Esophagus squamous epithelium (tissue), 5 donors: ENCODE measurements at places on chromosomes 5 and 9.

DNA sequence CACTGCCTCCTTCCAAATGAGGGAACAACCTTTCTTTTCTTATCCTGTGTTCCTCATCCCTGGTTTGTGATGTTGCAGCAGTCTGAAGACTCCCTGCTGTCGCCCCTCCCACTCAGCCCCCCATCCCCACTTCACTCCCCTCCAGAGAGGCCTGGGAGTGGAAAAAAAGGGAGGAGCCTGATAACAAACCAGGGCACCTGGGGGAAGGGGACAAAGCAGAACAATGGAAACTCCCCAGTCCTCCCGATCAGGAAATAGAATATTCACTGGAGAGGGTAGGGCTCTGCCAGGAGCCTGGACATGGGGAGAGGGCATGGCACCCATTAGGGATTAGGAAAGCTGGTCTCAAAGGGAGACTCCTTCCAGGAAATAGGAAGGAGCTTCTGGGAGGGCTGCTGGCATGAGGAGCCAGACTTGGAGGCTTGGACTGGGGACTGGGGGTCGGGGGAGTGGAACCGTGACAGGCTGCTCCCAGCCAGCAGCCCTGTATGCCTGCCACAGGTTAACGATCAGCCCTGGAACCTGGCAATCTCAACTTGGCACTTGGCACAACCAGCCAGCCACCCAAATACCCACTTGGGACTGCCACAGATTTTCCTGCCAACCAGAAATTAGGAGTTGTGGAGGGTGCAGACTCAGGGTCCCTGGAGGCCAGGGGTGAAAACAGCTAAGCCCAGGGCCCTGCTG, 20.0 kb downstream of the PCDH1 start:
- no peak for DNase-seq

DNA sequence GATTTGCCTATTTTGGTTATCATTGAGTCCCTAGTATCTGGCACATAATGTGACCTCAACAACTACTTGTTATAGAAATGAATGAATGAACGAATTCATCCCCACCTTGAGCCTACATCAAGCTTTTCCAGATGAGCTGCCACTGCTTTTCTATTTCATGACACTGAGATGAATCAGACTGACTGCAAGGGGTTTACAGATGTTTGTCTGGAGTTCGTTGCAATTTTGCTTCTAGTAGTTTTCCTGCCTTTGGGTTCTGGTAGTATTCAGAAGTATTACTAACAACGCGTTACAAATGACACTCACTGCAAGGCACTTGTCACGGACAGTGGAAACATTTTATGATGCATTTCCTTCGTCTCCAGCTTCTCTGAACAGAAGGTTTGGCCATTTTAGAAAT, 222.3 kb downstream of the CD180 start:
- DNase-seq, result no peak

- no peak for DNase-seq
Measured at GRCh38 chr9:69675563-69675962, 3.4 kb upstream of the APBA1 start.

GRCh38 chr5:73863876-73864275, 237.9 kb downstream of the ARHGEF28 start:
- no peak for DNase-seq

DNA sequence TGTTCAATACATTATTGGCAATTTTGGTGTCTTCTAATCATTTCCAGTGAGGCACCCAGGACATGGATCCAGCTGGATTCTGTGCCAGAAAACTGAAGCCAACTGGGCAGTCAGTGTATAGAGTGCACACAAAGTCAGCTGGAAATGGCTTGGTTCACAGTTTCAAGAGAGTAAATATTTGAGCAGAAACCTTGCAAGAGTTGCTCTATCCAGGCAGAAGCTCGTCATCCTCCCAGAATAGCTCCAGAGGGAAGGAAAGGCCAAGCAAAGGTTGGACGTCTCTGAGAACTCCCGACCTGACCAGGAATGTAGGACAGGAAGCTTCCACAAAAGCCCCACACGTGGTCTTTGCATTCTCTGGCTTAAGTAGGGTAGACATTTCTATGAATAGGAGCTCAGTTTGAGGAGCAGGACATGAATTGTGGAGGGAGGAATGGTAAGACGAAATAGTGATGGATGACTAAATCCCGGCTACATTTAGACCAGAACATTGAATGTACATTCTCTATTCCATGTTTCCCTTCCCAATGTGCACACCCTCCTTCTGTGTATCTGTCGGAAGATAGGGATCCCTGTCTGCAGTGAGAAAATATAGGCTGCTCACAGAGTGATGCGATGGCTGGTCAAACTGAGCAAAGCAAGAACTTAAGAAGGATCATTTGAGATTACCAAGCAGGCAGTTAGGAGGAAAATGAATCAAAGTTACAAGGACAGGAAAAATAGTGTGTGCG, 72.7 kb upstream of the FCN2 start:
- DNase-seq, result no peak

DNA sequence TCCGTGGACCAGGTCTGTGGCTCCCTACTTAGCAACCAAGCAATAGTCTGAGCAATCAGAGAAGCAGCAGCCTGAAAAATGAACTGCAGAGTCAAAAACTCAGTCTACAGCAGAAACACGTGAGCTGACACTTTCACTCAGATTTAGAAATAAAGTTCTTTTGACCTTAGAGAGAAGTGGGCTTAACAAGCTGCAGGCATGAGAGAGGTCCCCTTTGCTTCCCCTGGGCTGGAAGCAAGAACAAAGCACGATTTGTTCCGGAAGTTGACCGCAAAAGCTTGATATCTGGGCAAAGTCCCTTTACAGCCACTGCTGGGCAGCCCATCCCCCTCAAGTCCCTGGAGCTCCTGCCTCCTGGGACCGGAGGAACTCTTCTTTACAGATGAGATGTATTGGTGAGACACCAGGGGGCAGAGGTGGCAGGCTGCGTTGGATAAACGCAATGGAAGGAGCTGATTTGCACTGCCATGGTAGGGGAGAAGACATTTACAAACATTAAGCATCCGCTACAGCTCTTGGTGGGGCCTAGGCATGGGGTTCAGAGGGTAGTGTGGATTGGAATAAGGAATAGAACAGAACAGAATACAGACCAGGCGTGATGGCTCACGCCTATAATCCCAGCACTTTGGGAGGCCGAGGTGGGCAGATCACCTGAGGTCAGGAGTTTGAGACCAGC, 5.8 kb upstream of the SOWAHA start:
- no peak for DNase-seq

GRCh38 chr5:57488215-57488955, 5.8 kb upstream of the ACTBL2 start:
- DNase-seq, result no peak

DNA sequence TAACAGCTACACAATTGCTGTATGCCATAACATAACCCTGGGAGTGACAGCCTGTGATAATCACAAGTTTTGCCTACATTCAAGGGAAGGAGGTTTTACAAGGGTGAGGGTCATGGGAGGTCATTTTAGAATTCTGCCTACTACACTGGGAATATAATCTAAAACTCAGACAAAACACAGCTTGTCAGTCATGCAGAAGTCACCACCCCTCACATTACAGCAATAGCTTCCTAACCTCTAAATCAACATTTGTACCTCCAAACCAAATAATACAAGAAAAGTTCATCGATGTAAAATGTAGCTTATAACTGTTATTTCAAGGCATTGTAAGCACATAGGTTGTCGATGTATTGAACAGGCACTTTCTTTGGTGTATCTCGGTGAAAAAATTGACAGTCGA, 139.0 kb downstream of the FAM114A2 start:
- DNase-seq, result no peak

DNA sequence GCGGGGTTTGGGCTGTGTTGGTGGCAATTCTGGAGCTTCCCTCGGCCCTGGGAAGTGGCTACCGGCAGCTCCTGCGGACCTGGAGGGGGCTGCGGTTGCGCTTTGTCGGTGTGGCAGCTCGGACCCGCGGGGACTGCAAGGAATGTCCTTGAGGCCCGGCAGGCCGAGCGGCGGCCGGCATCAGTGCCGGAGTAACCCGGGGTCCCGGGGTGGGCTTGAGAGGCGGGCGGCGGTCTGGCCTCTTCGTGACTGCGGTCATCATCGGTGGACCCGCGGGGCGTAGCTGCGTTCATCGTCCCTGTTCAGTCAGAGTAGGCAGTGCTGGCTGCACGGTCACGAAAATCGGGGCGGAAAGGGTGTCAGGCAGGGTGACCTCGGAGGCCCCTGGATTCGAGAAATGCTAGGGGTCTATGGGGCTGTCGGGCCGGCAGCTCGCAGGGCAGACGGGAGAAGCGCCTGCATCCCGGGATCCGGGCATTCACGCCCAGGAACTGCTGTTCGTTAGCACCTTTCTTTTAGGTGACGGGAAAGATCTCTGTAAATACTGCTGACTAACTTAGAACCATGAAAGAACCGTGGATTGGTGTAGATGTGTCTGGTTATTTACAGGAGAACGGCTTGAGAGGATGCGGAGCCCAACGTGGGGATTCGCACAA, 474 bp downstream of the HMGCR start:
- DNase-seq, result no peak

DNA sequence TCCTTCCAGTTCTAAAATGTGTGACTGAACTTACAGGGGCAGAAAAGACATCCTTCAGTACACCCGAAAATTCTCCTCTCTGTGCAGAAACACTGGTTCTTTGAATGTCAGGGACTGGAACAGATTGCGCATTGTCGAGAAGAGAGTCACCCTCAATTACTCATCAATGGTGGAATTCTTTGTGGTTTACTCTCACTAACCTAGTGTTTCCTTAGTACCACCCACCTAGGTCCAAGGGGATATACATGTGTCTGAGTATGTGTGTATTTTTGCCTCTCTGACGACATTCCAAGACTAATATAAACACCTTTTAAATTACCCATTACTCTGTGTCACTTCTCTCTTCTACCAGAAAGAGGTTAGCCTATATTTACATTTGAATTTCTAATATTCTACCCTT, 660.8 kb downstream of the TLE1 start:
- DNase-seq, result no peak

DNA sequence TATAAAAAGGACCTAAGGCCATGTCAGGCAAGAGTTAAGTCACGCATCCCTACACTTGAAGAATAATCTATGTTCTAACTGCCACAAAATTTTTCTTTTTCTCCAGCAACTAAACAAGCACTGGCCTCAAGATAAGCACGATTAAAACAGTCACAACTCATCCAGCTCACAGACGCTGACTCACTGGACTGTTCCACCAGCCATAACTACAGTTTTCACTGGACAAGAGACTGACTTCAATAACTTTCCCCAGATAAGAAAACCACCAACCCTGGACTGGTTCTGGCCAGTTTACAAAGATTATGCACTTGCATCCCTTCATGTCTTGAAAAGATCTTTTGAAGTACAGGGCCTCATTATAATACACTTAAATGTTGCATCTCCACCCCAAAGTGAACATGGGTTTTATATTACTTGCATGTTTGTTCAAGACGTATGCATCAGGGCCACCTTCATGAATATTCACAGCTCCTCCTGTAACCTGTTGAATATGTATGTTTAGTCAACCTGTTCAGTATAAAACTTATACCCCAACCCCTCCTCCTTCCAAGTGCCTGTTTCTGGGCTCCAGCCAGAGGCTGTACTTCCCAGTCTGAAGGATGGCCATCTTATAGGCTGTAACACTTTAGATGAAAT, 129.3 kb upstream of the EPB41L4A start:
- no peak for DNase-seq

GRCh38 chr5:69030358-69031062, 63.3 kb upstream of the SLC30A5 start:
- DNase-seq, result no peak

- DNase-seq, result no peak
Measured at GRCh38 chr5:140207250-140207964, 32.4 kb downstream of the CYSTM1 start.

DNA sequence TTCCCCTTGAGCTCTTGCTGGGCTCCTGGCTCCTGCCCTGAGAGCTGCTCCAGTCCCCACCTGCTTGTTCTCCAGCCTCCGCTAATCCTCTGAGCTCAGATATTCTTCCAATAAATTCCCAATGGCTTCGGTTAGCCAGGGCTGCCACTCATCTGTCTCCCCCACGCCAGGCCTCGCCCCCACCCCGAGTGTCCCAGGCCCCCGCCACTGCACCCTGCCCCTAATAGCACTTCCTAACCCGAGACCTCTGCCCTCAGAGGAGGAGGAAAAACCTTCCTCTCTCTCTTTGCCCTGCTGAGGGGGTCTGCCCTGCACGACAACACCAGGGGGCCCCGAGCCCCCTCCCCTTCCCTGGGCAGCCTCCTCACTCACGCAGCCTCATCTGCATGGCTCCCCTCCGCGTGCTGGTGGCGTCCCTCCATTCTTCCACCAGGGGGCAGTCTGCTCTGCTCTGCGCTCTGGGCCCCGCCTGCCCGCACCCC, 5.4 kb upstream of the LCN15 start:
- DNase-seq, result no peak

- no peak for DNase-seq
Measured at GRCh38 chr5:94544031-94544650, 74.3 kb downstream of the KIAA0825 start.

- DNase-seq, result no peak
Measured at GRCh38 chr9:89975630-89976029, 370.8 kb downstream of the GADD45G start.

DNA sequence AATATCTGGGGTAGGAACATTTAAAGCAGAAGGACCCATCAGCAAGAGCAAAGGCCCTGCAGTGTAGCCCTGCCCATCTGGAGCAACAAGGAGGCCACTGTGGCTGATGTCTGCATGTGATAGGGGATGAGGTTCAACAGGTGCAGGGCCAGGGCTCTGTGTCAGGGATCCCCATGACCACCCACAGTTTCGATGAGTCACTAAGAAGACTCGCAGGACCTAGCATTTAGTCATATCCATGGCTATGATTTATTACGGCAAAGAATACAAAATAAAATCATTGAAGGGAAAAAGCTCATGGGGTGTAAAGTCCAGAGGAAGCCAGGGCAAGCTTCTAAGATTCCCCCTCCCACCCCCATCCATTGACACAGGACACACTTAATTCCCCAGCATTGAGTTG, 188.6 kb downstream of the ADGRV1 start:
- no peak for DNase-seq

DNA sequence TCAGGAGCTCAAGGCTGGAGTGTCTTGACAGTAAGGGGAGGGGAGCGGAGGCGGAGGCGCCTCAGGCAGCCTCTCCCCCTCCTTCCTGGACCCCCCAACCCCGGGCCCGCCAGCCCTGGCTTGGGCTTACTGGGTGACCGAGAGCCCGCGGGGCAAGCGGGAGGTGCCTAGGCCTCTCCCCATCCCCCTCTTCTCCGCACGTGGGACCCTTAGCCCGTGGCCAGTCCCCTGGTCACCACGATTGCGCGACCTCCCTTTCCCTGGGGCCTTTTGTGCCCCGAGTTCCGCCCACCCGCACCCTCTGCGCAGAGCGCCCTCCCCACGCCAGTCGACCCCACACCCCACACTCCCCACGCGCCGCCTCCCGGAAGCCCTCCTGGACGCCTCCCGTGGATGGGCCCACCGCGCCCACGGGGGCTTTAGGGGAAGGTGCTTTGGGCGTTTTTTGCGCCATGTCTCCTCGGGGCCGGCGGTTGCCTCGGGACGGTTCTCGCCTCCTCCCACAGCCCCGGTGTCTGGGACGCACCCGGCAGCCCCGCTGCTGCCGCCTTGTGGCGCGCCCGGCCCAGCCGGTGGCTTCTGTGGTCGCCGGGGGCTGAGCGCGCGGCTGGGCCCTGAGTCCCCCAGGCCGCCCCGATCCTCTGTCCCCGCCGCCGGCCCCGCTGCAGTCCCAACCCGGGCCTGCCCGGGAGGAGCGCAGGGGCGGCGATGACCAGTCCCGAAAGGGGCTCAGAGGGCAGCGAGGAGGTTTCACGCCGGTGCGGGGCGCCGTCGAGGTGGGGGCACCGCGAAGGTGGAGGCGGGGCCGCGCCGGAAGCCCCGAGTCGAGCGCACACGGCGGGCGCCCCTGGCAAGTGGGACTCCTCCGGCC, 3.2 kb downstream of the TOR4A start:
- no peak for DNase-seq
